Mammary epithelial cell (primary cell): ENCODE measurements at places on chromosomes 7 and 10. TPM values are rescaled to one million over a fixed set of nuclear protein-coding genes. Genes with fewer than 3 reads are reported as not detected.

Gene CALHM1
- total RNA-seq = not detected

Gene VENTX
- not detected for total RNA-seq

Gene ELOVL3
- total RNA-seq = 0.45 TPM in 1 of 2 replicates, not detected in the other

Gene ZSWIM8
- total RNA-seq = 62.5 TPM

Gene SPACDR
- total RNA-seq = 0.59 and 0.78 TPM in 2 replicates

Gene HMX2
- total RNA-seq = not detected in 2 replicates

Gene ANLN
- 7.7 TPM for total RNA-seq

Gene LLCFC1
- not detected in 2 replicates for total RNA-seq

Gene UTF1
- not detected for total RNA-seq

Gene OR2A12
- total RNA-seq = not detected

Gene TMEM213
- not detected for total RNA-seq

Gene NAT16
- not detected in 2 replicates for total RNA-seq

Gene AMPH
- total RNA-seq = not detected in 2 replicates

Gene OPN4
- total RNA-seq = not detected in 2 replicates
